ENCODE measurements at places on chromosomes 6 and 20. TPM values are rescaled to one million over a fixed set of nuclear protein-coding genes. Genes with fewer than 3 reads are reported as not detected.

The ETV7 gene
- total RNA-seq, result not detected

- DNase-seq, result no peak
- H3K27ac ChIP-seq, result no peak overlapping the region
- no peaks in the 10 kb centered on the region for H3K4me1 ChIP-seq
Observed at GRCh38 chr6:18022398-18023231, 35.2 kb upstream of the KIF13A start.

GRCh38 chr6:39111280-39111679 lies 3.7 kb downstream of the SAYSD1 start:
- H3K36me3 ChIP-seq, result peaks cover 23% of the 10 kb centered on the region
- no peaks in the 10 kb centered on the region for H3K27me3 ChIP-seq

- H3K4me3 ChIP-seq, result no peak overlapping the region
- peaks cover 21% of the 10 kb centered on the region for H3K27me3 ChIP-seq
- no peak for DNase-seq
- no peak overlapping the region for H3K27ac ChIP-seq
- H3K36me3 ChIP-seq, result no peaks in the 10 kb centered on the region
Observed at GRCh38 chr6:99789767-99790166, 183.1 kb downstream of the PRDM13 start.

The PRPH2 gene
- total RNA-seq, result not detected

DNA sequence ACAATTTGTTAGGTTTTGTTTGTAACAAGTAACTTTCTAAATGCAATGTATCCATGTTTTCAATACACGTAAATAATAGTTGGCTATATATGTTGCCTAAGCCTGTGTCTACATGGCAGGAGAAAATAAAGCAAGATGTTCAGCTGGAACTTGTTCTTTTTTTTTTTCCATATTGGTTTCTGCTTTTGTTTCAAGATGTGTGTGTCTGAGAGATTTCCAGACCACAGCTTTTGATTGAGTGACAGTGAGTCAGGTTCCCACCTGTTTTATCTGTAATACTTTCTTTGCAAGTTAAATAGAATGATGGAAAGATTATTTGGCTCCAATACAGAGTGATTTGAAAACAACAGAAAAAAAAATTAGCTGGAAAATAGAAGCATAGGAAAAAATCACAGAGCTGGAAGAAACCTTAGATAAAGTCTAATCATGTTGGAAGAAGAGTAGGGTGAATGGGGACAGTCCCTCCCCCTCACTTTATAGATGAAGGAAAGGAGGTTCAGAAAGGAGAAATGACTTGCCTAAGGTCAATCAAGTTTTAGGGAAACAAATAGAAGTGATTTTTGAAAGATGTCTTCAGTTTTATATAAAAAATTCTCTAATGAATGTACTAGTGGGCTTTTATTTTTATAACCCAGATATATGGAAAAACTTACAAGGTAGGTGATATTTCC lies 150.9 kb upstream of the STMND1 start:
- no peak overlapping the region for H3K27ac ChIP-seq
- no peak for DNase-seq
- peaks cover 4% of the 10 kb centered on the region for H3K4me1 ChIP-seq
- H3K27me3 ChIP-seq, result peaks cover 32% of the 10 kb centered on the region
- no peak overlapping the region for H3K4me3 ChIP-seq

- H3K27ac ChIP-seq, result no peak overlapping the region
- DNase-seq, result no peak
- no peaks in the 10 kb centered on the region for H3K4me1 ChIP-seq
- H3K4me3 ChIP-seq, result no peak overlapping the region
- no peaks in the 10 kb centered on the region for H3K27me3 ChIP-seq
- H3K36me3 ChIP-seq, result no peaks in the 10 kb centered on the region
Observed at GRCh38 chr6:49649988-49650387, 13.3 kb upstream of the RHAG start.

The RBPJL gene
- total RNA-seq, result not detected

DNA sequence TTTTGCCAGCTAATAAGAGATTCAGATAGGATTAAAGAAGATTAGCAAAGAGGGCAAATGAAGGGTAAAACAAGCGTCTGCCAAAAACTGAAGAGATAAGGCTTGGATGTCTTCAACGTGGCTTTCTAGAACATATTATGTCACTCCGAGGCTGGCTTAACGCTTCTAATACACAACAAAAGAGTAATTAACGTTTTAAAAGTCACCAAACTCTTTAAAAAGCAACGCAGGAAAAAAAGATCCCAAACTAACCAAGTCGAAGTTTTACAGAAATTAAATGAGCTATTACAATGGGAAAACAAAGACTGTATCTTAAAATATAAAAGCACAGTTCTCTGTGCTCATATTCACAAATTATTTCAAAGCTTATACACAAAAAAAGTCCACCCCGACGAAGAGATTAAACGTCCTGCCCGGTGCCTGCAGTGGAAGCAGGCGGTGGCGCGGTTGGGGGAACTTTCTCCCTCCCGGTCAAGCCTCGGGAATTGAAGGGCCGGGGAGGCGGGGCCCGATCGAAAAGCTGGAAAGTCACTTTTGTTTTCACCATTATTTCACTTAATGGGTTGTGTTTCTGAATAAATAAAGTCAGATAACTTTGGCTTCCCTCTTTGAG lies 1.2 kb downstream of the MAK start:
- peaks cover 23% of the 10 kb centered on the region for H3K4me1 ChIP-seq
- H3K4me3 ChIP-seq, result peak overlapping the region; percentile 84
- no peaks in the 10 kb centered on the region for H3K36me3 ChIP-seq
- H3K27me3 ChIP-seq, result peaks cover 66% of the 10 kb centered on the region
- DNase-seq, result no peak

The TFAP2D gene
- not detected for total RNA-seq

DNA sequence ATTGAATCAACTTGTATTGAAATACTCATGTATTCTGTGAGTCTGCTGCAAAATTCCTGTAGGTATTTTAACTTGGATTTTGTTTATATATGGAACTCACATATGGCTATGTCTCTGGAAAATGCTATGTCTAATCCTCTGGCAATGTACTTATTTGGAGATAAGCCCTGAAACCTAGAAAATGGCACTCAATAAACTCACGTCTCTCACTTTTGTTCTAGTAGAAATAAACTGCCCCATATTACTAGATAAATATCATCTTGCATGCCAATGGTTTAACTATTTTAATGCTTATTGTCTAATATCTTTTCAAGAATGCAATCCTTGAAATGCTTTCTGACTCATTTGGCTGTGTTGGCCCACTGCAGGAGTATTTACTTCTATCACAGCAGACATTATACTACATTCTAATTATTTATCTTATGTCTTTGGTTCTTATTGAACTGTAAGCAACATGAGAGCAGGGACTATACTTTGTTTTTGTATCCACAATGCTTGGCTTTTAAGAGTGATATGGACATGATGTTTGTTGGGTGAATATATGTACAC lies 292.2 kb upstream of the RSPO3 start:
- H3K36me3 ChIP-seq, result no peaks in the 10 kb centered on the region
- no peak overlapping the region for H3K27ac ChIP-seq
- DNase-seq, result no peak
- H3K4me1 ChIP-seq, result no peaks in the 10 kb centered on the region
- no peak overlapping the region for H3K4me3 ChIP-seq

DNA sequence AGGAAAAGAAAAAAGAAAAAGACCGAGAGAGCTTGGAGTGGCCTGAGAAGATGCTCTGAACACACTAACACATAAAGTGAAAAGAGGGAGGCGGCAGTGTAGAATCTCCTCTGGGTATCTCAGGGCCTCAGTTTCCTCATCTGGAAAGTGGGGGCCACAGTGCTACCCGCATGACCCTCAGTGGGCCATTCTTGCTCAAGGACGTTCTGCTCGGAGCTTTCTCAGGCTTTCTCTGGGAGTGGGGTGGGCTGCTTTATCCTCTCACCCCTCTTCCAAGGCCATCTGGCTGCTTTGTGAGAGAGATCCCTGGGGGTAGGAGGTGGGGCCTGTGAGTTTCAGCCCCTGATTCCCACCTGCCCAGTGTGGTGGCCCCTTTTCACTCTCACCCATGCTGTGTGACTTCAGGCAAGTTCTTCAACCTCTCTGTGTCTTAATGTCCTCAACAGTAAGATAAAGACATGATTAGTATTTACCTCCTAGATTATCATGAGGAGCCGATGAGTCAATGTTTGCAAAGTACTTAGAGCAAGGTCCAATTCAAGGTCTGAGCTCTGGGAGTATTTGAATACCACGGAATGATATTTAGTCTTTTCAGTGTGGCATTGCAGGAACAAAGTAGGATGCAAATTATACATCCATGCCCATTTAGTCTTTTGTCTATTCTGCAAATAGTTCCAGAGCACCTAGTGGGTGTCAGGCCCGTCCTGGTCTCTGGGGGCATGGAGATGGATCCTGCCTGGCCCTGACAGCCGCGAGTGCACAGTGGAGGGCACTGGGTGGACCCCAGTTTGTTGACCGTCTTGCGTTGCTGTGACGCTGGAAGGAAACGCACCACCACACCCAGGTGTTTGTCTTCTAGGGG lies 34.3 kb downstream of the SRC start:
- no peaks in the 10 kb centered on the region for H3K36me3 ChIP-seq
- H3K27me3 ChIP-seq, result no peaks in the 10 kb centered on the region
- H3K4me1 ChIP-seq, result peaks cover 6% of the 10 kb centered on the region
- no peak overlapping the region for H3K4me3 ChIP-seq
- H3K27ac ChIP-seq, result no peak overlapping the region

DNA sequence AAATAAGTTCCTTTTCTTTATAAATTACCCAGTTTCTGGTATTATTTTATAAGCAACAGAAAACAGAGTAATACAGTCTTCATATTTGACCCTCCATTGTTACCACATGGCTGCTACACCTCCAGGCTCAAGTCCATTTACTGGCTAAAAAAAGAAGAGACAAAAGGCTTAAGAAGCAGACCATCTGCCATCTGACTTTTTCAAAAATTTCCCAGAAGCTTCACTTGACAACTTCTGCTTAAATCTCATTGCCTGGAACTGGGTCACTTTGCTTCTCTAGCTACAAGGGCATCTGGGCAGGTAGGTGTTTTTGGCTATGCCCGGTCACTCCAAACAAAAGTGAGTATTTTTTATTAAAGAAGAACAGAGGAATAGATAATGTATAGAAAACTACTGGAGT lies 118.0 kb downstream of the GRM1 start:
- DNase-seq, result no peak
- H3K4me3 ChIP-seq, result no peak overlapping the region
- no peaks in the 10 kb centered on the region for H3K4me1 ChIP-seq
- no peak overlapping the region for H3K27ac ChIP-seq
- no peaks in the 10 kb centered on the region for H3K36me3 ChIP-seq
- peaks cover 3% of the 10 kb centered on the region for H3K27me3 ChIP-seq

GRCh38 chr20:45950330-45950646 lies 15.8 kb downstream of the PCIF1 start:
- peak overlapping the region; percentile 49 for H3K27ac ChIP-seq
- no peaks in the 10 kb centered on the region for H3K27me3 ChIP-seq
- H3K4me3 ChIP-seq, result peak overlapping the region; percentile 6
- no peaks in the 10 kb centered on the region for H3K36me3 ChIP-seq
- no peak for DNase-seq

DNA sequence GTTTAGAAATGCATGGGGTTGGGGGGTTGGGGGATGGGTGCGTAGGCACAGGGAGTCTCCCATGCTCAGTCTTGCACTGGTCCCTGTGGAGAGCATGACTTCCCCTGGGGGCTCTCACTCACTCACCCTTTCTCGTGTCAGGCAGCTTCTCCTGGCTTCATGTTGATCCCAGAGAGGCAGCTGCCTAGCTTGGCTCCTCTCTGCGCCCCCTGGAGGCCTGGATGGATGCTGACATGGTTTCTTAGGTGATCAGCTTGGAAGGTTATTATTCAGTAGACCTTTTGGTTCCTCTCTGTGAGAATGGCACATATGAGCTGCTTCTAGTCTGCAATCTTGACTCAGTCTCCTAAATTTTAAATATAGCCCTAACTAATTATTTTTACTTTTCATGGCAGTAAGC lies 109.3 kb upstream of the FAM83B start:
- no peaks in the 10 kb centered on the region for H3K27me3 ChIP-seq
- H3K4me1 ChIP-seq, result no peaks in the 10 kb centered on the region
- H3K4me3 ChIP-seq, result no peak overlapping the region
- no peak for DNase-seq
- no peaks in the 10 kb centered on the region for H3K36me3 ChIP-seq

The AKAP12 gene
- total RNA-seq, result not detected

- peaks cover 48% of the 10 kb centered on the region for H3K4me1 ChIP-seq
- H3K27me3 ChIP-seq, result no peaks in the 10 kb centered on the region
Observed at GRCh38 chr6:41302638-41303037, 16.2 kb upstream of the TREM1 start.

DNA sequence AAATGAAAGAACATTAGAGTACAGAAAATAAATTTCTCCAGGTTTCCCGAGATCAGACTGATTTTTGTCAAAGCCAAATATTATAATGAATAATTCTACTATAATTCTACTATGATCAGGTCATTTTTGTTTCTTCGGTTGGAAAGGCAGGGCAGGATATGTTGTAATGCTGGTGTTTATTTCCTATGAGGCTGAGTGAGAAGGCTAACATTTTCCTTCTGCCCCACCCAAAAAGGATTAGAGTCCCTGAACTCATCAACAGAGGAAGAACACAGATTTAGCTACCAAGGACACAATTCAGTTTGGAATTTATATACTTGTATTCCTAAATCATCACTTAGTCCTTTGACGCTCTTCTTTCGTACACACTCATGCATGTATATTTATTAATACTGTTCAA lies 318.9 kb downstream of the SYNE1 start:
- H3K27ac ChIP-seq, result no peak overlapping the region
- peaks cover 4% of the 10 kb centered on the region for H3K4me1 ChIP-seq
- H3K4me3 ChIP-seq, result no peak overlapping the region
- no peaks in the 10 kb centered on the region for H3K27me3 ChIP-seq
- H3K36me3 ChIP-seq, result no peaks in the 10 kb centered on the region
- DNase-seq, result no peak

GRCh38 chr6:165599596-165600487 lies 63.2 kb downstream of the PDE10A start:
- no peak for DNase-seq
- H3K36me3 ChIP-seq, result no peaks in the 10 kb centered on the region
- H3K27me3 ChIP-seq, result no peaks in the 10 kb centered on the region

DNA sequence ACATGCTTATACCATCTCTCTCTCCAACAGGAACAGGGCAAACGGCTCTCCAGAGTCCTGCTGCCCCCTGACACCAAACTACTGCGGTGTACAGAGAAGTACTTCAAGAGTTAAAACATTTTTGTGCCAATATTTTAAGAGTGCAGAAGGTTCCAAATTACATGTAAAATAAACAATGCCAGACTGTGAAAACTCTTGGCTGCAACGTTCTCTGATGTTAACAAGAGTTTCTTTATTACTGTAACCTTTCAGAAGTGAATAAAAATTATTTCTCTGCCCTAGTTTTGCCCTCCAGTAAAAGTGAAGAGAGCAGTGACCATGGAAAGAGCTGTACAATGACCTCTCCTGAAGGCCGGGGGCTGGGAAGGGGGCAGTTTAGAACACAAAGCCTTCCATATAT lies 41.4 kb upstream of the FAM83C start:
- no peaks in the 10 kb centered on the region for H3K36me3 ChIP-seq
- no peak for DNase-seq
- H3K27me3 ChIP-seq, result no peaks in the 10 kb centered on the region

The SLC22A7 gene
- not detected for total RNA-seq

DNA sequence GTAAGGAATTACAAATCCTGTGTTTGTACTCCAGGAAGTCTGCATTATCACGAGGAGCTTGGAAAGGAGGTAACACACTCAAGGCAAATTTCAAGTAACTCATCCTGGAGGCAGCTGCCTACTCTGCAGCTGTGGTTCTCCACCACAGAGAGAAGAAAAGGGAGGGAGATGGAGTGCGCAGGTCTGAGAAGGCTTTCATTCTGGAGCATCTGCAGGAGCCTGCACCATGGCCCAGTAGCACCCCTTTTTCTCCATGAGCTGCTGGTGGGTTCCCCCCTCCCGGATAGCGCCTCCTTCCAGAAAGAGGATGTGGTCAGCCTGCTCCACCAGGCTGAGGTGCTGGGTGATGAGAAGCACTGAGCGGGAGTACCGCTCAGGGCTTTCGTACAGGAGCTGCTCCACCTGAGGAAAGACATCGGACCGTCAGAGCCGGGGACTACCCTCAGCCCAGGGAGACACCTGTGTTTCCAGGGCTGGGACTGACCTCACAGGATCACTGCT lies 1.6 kb upstream of the PSMB8 start:
- no peak for DNase-seq
- H3K4me3 ChIP-seq, result peak overlapping the region; percentile 99
- H3K4me1 ChIP-seq, result peaks cover 88% of the 10 kb centered on the region
